ENCODE measurements at places on chromosomes 5 and 9. TPM values are rescaled to one million over a fixed set of nuclear protein-coding genes. Genes with fewer than 3 reads are reported as not detected.

ARPC5L gene
- total RNA-seq: 23.4 TPM

DNA sequence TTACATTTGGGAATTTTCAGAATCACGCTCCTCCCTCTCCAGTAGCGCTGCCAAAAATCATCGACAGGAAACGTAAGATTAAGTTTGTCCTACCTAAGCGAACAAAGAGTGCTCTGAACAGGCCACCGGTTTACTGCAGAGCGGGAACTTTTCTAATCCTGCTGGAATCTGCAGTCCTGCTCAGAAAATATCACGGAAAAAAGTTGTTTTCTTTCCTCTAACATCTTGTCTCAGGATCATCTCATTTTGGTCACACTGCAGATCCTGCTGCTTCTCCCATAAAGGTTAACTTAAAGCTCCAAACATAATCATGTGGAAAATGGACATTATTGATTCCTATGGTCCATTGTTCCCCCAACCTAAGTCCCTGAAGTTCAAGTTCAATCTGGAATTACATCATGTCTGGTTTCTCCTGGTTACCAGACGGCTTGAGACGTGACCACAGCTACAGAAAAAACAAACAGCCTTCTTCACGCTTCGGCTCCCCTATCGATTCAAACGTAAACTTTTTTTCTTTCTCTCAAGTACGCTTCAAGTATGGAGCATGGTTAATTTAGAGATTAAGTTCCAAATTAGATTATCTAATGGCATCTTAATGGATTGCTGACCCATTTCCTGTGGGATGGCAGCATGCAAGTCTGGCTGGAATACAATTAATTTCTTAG, 217.6 kb downstream of the NFIB start:
- DNase-seq: no peak

MEGF10 gene
- total RNA-seq: 0.29 TPM

CDC25C gene
- not detected for total RNA-seq

DNA sequence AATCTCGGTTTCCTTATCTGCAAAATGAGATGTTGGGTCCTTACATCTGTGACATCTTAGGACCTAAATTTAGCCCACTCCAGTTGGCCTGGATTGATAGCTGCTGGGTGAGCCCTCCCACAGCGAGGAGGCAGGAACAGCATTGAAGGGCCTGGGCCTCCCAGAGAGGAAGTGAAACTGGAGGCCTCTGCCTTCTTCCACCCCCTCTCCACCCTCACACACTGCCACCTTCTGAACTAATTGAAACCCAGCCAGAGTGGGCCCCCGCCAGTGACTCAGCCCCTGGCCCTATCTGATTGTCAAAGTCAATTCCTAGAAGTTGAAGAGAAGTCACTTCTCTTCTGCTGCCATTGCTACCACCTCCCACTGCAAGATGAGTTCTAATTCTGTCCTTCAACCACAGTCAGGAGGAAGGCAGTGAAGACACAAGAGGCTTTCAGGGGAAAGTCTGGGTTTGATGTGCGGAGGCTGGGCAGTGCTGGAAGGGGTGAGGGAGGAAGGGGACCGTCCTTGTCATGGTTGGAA, 55.2 kb upstream of the NEK6 start:
- peak; percentile 82 for DNase-seq

TAF11L5 gene
- total RNA-seq: not detected

DNA sequence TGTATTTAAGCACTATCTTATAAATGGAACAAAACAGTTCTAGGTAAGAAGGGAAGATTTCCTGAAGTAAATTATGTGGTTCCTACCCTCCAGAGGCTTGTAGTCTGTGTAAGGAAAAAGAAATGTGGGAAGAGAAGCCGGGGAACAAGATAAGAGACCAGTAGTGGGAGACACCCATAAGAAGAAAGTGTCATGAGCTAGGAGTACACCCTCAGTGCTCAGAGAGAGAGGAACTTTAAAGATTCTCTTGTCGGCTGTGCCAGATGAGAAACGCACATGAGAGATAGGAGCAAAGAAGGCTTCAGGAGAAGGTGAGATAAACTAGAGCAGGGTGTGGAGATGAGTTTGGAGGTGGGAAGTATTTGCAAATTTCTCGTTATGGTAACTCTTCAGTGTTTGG, 18.1 kb downstream of the SLC36A1 start:
- DNase-seq: no peak

- DNase-seq: peak; percentile 52
Measured at GRCh38 chr5:436641-436975, 6.4 kb upstream of the EXOC3 start.
